A549 (cell line): ENCODE measurements at places on chromosomes 11 and 22. TPM values are rescaled to one million over a fixed set of nuclear protein-coding genes. Genes with fewer than 3 reads are reported as not detected.
A peak's percentile ranks its signal among the peaks of the same experiment; 100 is the strongest.

DNA sequence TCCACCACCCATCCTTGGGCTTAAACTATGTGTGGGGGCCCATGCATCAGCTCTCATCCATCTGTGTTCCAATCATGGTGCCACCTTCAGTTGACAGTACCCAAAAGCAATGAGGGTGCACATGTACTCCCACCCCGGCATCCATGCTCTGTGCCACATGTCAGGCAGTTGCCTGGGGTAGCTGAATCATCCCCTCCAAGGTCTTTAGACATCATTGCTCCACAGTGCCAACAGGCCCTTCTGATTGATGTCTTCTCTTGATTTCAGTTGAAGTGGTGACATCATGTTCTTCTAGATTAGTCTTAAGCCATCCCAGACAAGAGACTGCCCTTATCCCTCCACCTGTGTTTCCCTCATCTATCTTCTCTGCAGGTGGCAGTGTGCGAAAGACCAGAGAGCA is 42.5 kb downstream of the TMPRSS5 start:
- DNase-seq, result no peak

Gene OR52E6
- polyA plus RNA-seq, result not detected in 3 replicates

- DNase-seq, result no peak
Observed at GRCh38 chr11:102664001-102664752, 39.0 kb upstream of the MMP20 start.

Gene MMP1
- 0.06 TPM in 1 of 3 replicates, not detected in the others for polyA plus RNA-seq

Gene PRRG4
- 0.72 to 1.4 TPM (median 1.3 TPM) in 3 replicates for polyA plus RNA-seq

DNA sequence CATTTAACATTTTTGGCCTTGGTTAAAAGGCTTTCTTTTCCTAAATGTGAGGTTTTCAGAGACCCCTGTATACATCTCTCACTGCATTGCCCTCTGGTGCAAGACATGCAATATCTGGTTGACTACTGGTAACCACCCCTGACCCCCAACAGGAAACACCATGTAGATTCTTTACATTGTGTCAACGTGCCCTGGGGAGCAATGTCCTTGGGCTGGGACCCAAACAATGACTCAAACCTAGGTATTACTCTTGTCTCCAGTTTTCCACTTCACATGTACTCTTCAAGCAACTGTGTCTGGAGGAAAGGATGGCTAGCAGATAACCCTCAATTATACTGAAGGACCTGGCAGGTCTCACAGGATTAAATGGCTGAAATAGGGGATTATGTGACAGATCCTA is 1.1 kb upstream of the GPR83 start:
- no peak for DNase-seq

GRCh38 chr22:42945736-42946135 is 69.2 kb downstream of the PACSIN2 start:
- no peak for DNase-seq

Gene NAALADL1
- not detected in 3 replicates for polyA plus RNA-seq

DNA sequence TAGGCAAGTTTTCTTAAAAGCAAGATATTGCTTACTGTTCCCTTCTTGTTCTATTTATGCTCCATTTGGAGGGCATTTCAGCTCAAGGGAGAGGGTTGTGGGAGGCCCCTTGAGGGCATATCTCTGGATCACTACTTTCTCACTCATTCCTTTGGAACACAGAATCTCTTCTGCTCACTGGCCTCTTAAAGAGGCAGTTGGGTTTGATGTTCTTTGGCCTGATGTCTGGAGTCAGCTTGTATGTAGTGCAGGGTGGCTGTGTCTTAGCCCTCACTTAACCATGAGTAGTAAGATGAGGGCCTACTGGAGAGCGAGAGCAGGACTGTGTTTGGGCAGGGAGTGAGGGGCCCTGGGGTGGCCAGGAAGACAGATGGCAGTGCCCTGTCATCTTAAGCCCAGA is 3.6 kb downstream of the INCENP start:
- DNase-seq, result no peak

DNA sequence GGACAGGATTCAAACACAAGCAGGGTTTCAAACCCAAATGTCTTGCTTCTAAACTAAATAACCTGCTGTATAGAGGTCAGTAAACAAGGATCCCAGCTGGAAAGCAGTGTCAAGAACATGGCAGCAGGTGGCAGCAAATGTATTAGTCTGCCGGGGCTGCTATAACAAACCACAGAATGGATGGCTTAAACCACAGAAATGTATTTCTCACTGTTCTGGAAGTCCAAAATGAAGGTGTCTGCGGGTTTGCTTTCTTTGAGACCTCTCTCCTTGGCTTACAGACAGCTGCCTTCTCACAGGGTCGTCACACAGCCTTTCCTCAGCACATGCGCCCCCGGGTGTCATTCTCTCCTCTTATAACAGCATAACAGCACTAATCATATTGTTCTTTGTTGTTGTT is 65.1 kb upstream of the LRRC55 start:
- peak; percentile 54 for DNase-seq

Gene AIP
- 57.1 to 74.1 TPM (median 68.8 TPM) in 3 replicates for polyA plus RNA-seq

- DNase-seq, result no peak
Observed at GRCh38 chr11:66767666-66768065, 38.6 kb upstream of the SPTBN2 start.

GRCh38 chr11:67199751-67200150 is 66.5 kb upstream of the GRK2 start:
- no peak for DNase-seq

Gene CENATAC
- polyA plus RNA-seq, result 11.1 to 14.8 TPM (median 12.4 TPM) in 3 replicates

Gene OR52A1
- polyA plus RNA-seq, result not detected in 3 replicates

Gene PHLDA2
- polyA plus RNA-seq, result 43.6 to 49.6 TPM (median 47.6 TPM) in 3 replicates

Gene PHOX2A
- not detected in 3 replicates for polyA plus RNA-seq

GRCh38 chr22:16586170-16586569 is 6.4 kb downstream of the CCT8L2 start:
- no peak for DNase-seq

- DNase-seq, result no peak
Observed at GRCh38 chr11:128832121-128832497, 35.0 kb downstream of the KCNJ1 start.

- DNase-seq, result no peak
Observed at GRCh38 chr11:119376197-119376847, 5.2 kb downstream of the USP2 start.

Gene CD248
- not detected in 3 replicates for polyA plus RNA-seq

DNA sequence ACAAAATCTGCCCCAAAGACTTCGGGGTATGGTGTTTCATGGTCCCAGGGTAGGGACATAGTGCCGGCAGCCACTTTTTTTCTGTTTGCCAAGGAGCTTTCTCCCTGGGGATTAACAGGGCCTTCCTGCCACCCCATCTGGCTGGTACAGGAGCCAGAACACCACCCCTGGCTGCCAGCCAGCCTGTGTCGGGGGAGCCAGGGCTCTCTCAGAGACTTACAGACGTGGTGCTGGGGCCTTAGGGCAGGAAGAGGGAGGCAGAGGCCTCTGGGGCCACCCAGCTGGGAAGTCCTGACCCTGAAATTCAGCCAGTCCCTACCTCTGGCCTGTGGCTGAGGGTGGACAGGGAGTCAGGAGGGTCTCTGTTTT is 52.4 kb upstream of the CDON start:
- DNase-seq, result no peak

Gene CD3G
- not detected in 3 replicates for polyA plus RNA-seq

DNA sequence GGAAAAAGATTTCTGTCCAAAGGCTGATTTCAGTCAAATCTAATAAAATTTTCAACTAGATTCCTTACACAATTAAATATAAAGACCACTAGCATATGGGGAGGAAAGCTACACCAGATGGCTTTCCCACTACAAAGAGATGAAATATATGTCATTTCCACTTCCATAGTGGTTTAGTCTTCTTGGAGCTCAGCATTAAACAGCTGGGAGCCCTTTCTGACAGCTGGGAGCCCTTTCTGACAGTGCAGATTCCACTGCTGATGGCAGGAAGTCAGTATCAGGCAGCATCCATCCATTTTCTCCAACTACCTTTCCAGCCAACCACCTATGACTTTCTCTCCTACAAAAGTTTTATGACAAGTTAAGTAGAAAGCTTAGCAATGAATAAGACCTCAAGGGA is 177.9 kb downstream of the RRAS2 start:
- no peak for DNase-seq

DNA sequence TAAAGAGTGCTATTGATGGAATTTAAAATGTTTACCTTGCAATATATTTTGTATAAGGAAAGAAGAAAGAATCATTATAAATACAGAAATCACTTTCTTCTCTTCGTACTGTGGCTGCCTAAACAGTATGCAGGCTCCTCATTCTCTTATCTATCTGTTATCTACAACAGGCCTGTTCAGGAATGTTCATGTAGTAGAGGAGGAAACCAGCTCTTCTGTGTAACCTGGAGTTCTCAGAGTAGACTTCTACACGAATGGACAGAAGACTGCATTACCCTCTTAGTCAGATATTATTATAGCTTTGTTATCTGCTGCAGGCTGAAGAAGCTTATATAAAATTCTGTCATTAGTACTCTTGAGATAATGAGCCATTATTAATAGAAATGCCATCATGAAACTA is 1225.9 kb upstream of the CNTN5 start:
- DNase-seq, result no peak

DNA sequence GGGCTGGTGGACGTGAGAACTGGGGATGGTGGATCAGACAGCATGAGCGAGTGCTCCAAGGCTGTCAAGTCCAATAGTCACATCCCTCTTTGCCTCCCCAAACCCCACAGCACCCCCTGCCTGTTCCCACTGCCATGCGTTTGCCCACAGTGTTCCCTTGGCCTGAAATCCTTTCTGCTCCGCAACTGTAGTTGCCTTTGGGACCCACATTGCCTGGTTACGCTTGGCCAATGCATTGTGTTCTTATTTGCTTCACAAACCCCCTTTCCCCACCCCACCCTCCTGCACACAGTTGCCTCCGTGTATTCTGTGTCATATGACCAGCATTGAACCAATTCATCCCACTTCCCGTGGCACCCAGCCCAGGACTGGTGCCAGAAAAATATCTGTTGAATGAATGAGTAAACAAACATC is 2.1 kb upstream of the KIAA0930 start:
- no peak for DNase-seq

- DNase-seq, result no peak
Observed at GRCh38 chr11:71530602-71531001, 3.5 kb downstream of the KRTAP5-7 start.

GRCh38 chr11:34624069-34624468 is 3.2 kb downstream of the EHF start:
- no peak for DNase-seq

DNA sequence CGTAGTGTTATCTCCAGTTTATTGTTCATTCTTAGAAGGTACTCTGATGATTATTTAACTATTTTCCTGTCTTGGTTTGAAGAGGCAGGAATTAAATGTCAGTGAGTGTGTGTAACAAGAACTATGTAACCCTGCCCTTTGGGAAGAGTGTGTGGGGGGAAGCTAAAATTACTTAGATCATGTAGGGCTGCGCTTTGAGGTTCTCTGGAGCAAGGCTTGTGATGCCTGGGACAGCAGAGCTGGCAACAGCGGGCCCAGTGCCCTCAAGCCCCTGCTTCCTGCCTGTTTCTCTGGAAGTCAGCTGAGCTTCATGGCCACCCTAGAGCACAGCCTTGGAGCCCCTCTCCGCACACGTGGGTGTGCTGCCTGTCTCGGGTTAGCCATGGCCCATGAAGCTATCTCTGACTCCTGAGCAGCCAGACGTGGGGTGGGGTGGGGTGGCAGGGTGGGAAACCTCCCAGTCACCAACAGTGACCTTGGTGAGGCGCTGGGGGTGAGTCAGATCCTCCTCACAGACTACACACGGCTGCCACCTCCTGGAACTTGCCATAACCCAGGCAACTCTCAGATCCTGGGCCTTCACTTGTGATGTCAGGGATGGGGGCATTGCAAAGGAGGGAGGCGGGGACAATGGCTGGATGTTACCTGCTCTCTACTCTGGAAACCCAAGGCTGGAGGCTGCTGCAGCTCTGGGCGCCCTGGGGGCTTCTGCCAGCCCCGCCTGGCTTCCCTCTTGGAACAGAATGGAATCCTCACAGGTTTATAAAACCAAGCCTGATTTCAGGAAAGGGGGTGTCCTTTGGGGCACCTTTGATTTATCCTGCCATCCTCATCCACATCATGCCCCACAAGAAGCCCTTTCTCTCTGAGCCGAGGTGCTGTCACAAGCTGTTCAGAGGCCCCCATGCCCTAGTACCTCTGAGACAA is 88.6 kb downstream of the SNX19 start:
- peak; percentile 69 for DNase-seq

Gene OR52I2
- polyA plus RNA-seq, result not detected in 3 replicates

Gene VPREB1
- not detected in 3 replicates for polyA plus RNA-seq

DNA sequence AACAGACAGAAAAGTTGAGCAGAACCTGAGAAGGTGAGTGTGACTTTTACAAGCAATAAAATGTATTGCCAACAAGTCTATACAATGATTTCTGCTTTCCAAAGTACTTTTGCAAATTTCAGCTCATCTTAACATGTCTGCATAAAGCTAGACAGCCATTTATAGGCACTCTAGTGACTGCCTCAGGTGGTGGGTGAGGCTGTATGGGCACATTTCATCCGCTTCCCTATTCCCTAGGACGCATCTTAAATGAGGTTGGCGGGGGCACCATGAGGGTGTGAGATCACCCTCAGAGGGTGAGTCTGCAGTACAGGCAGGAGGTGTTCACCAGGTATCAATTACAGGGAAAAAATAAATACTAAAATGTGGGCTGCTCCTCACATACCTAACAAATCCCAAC is 110.1 kb downstream of the ETS1 start:
- DNase-seq, result no peak

Gene FOLH1
- not detected in 3 replicates for polyA plus RNA-seq

Gene FREY1
- polyA plus RNA-seq, result 0.18 to 0.22 TPM (median 0.21 TPM) in 3 replicates

- peak; percentile 36 for DNase-seq
Observed at GRCh38 chr11:83063073-83063754, 8.5 kb downstream of the RAB30 start.

DNA sequence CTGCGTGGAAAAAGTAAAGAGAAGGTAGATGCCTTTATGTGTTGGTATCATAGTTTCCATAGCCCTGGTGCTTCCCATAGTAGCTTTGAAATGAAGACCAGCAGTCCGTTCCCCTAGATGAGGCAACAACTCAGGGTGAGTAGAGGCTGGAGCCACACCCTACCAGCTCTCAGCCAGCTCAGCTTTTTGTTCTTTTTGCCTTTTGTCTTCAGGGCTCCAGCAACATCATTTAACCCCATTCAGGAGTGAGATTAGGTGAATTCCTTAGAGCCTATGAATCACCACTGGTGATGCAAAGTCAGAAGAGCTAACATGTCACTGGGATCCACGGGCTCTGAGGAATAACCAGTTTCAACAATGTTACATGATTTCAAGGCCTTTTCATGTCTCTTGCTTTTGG is 14.0 kb upstream of the SESN3 start:
- DNase-seq, result no peak

Gene RIBC2
- 2.4 to 3.8 TPM (median 3.6 TPM) in 3 replicates for polyA plus RNA-seq

Gene GPR83
- polyA plus RNA-seq, result 0.03 to 0.07 TPM (median 0.06 TPM) in 3 replicates

DNA sequence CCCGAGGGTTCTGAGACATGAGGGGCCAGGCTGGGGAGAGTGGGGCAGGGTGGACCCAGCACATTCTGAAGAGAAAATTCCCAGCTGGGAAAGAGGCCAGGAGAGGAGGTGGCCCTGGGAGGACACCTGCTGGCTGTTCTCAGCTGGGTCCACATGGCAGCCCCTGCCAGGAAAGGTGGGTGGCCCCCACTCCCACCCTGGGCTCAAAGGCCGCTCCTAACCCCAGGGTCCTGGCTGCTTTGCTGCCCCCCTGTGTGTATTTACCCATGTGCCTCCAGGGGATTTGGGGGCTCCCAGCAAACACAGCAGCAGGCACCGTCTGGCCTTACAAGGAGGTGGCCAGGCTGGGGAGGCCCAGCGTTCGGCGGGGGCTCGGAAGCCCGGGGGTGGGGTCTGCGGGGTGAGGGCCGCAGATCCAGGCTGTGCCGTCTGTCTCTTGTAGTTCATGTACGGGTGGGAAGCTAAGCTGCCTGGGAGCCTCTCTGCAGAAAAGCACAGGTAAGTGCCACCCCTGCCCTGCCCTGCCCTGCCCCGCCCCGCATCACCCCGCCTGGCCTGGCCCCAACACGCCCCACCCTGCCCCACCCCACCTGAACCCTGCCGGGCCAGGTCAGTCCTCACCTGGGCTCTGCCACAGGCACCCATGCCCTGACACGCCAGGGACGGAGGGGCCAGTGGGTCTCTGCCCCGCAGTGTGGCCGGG is 10.6 kb downstream of the MUC5B start:
- no peak for DNase-seq
